ENCODE measurements at places on chromosomes 3 and 15. TPM values are rescaled to one million over a fixed set of nuclear protein-coding genes. Genes with fewer than 3 reads are reported as not detected.

GRCh38 chr3:187744169-187745151 is 808 bp downstream of the BCL6 start:
- DNase-seq, result peak; percentile 59

GRCh38 chr3:12992629-12993516 is 80.4 kb downstream of the IQSEC1 start:
- DNase-seq, result no peak

Gene EFHB
- total RNA-seq, result 0.89 TPM

DNA sequence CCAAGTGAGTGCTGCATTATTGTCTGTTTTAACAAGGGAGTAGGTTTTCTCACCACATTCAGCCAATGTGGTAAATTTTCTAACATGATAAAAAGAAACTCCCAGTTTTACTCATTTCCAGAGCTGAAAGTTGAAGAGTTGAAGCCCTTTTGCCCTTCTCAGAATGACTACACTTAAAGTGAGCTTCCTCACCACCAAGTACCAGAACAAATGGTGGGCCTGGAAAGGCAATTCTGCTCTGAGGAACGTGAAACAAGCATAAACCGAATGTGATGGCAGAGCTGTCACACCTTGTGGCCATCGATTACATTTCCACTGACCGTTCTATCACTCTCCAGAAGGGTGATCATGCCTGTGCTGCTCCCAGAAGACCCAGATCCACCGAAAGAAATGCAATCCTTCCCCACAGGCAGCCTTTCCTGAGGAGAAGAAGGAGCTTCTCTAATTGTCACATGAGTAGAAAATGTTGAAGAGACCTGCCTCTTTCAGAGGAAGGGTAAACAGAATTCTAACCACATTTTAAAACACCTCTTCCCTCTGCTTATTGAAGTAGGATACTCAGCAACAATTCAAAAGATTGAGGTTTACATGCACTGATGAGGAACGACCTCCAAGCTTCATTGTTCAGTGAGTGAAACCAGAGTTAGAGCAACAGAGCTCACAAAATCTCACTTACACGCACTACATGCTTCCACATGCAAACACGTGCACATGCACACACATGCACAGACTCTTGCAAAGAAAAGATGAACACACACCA is 21.4 kb upstream of the CCR9 start:
- peak; percentile 45 for DNase-seq

DNA sequence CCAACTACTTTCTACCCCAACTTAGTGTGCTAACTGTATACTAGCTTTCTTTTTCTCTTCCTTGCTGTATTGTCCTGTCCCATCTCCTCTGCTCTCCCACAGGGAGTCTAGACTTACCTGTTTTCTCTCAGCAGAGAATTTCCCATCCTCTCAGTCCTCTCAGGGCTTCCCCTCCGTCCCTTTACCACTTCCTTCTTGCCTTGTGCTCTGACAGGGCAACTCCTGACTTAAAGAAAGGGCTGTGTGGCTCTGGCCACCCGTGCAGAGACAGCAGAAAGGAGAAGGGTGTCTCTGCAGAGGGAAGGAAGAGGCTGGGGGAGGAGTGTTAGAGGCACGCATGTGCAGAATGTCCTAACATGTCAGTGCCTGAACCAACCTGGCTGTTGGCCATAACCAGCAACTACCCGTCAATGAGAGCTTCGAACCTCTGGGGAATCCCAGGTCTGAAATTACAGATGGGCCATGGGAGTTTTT is at the start of gene GCSAM:
Gene GCSAM, minus strand, starts transcription at position 274 of the 474 bp plus-strand sequence. Its CDS starts 128 bp downstream, at position 146.
- peak; percentile 76 for DNase-seq

DNA sequence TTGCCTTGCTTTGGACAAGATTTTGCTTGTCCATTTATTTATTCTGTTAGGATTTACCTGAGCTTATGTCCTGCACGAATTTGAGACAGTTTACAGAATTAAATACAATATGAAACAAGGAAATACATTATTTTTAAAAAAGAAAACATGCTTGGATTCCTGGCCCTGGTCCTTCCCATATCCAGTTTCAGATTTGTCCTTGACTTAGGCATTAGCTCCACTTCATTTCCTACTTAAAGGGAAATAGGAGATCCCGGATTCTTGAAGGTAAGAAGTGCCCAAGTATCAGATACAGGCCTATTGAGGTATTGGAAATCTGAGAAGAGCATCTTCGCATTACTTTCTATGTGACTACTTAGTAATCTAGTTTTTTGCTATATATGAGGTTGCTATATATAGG is 672.0 kb downstream of the SI start:
- DNase-seq, result no peak

Gene ZNF80
- 1.4 TPM for total RNA-seq

All from activated T-cell treated with anti-CD3 and anti-CD28 coated beads, Interleukin-2, amount 50 U/mL, for 72 hours (primary cell).